ENCODE measurements at places on chromosomes 3 and 15.

DNA sequence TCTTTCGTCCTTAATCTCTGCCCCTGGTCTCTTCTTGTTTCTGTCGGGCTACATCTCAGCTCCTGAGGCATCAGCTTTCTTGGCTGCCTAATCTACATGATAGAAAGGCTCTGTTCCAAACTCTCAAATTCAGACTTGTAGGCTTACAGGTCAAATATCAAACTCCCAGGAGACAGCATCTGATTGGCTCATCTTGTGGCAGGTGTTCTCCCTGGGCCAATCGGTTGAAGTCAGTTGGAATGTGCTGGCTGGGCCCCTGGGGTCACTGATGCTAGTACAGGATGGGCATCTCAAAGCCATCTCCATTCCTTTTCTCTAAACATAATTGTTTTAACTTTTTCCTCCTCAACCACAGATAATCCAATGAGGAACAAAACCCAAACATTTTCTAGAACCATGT is 198.7 kb downstream of the CNTN3 start:
- no peak for DNase-seq

- no peak for DNase-seq
Measured at GRCh38 chr3:186520431-186520830, 23.7 kb downstream of the CRYGS start.

GRCh38 chr3:72678867-72679266 is 169.4 kb downstream of the SHQ1 start:
- no peak for DNase-seq

DNA sequence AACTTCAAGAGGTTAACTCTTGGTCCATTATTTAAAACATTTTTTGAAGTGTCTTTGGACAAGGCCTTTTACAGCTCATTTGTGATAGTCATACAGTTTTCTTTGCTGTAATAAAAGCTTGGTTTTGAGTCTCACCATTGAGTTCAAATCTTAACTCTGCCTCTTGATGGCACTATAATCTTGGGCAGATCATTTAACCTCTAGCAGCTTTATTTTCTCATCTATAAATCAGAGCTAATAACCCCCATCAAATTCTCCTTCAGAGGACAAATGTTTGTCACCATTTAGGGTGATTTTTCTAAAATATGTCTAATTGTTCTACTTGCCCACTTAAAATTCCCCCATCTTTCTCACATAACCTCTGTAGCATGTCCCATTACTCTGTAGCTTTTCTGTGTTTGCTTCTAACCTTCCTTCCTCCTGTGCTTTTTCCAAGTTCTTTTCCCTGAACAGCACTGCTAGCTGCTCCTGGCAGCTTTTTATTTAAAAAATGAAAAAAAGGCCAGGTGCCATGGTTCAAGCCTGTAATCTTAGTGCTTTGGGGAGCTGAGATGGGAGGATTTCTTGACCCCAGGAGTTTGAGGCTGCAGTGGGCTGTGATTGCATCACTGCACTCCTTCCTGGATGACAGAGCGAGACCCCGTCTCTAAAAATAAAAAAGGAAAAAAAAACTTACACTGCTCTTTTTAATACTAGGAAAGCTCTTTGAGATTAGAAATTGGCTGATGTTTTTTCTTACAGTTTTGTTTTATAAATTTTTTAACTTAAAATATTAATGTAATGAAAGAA is 28.5 kb downstream of the UBE2E1 start:
- DNase-seq: no peak

- no peak for DNase-seq
Measured at GRCh38 chr3:90031121-90031520, 923.7 kb downstream of the EPHA3 start.

DNA sequence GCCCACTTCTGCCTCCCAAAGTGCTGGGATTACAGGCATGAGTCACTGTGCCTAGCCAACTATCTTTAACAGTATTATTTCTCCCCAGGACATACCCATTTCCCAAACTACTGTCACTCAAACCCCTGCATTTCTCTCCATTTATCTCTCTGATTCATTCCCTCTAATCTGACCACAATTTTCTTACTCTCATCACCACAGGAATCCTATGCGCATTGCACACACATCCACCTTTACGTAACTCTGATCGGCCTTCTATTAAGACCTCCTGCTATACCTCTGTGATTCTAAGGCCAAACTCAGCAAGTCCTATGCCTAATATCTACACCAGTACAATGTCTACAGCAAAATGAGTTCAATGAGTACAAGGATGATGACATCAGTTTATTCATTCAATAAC is 235.0 kb downstream of the ULK4 start:
- peak; percentile 17 for DNase-seq

- DNase-seq: no peak
Measured at GRCh38 chr3:123158330-123158729, 43.4 kb upstream of the SEC22A start.

GRCh38 chr3:162487138-162487537 is 990.5 kb downstream of the OTOL1 start:
- DNase-seq: no peak

DNA sequence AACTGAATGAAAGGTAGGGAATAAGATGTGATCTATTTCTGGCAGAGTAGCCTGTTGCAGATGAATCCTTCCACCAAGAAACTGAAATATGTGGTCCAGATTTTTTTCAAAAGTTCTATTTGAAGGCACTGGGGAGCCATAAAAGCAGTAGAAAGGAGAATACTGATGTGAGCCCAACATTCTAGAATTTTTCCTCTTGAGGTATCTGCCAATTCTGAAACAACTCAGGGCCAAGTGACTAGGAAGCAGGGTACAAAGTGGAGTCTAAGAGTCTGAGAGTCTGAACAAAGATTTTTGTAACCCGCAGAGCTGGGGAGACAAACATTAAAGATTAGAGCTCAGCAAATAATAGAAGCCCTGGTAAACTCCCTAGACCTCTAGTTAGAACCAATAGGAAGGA is 58.3 kb upstream of the SLCO3A1 start:
- no peak for DNase-seq

DNA sequence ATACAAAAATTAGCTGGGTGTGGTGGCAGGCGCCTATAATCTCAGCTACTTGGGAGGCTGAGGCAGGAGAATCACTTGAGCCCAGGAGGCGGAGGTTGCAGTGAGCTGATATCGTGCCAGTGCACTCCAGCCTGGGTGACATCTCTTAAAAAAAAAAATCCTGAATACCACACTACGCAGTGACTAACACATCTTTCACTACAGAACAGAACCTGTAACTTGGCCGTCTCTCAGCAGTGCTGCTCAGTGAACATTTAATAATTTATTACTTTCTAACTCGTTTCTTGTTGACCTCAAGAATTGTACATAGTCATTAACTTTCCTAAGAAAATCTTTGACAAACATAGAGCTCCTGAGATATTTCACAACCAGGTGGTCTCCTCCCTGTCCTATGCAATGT is 3.8 kb downstream of the GREM1 start:
- no peak for DNase-seq

- no peak for DNase-seq
Measured at GRCh38 chr15:71639471-71639870, 170.9 kb upstream of the NR2E3 start.

DNA sequence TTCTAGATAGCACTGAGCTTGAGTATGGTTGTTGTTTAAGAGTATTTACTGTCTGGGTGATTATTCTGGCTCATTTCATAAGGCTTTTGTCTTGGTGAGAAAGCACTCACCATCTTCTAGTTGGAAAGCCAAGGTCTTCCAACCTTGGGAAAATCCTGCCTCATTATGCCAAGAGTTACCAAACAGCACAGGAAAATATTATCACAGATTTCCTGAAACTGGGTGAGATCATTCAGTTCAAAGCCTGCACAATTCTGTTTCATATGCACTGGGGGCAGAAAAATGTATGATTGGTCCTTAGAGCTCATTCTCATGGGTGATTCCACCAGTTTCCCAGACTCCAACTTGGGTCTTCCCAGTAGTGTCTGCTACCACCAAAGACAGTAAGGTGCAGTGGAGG is 291.8 kb downstream of the RORA start:
- no peak for DNase-seq

GRCh38 chr15:100721758-100722550 is 119.6 kb downstream of the ASB7 start:
- DNase-seq: peak; percentile 97

DNA sequence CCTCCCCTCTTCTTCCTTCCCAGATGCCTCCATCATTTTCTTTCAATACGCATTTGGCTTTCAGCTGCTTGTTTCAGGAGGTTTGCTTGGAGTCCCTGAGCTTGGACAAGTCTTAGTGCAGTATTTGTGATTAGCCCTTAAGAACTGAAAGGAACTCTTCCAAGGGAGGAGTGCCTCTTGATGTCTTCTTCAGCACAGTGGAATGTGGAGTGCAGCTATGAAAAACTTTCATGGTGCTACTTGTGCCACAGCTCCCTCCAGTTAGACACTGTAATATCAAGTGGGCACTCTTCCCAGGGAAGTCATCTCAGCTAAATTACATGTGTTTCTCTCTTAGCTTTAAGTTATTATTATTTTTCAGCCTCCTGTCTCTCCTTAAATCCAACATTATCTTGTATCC is 173.1 kb downstream of the NECTIN3 start:
- no peak for DNase-seq

DNA sequence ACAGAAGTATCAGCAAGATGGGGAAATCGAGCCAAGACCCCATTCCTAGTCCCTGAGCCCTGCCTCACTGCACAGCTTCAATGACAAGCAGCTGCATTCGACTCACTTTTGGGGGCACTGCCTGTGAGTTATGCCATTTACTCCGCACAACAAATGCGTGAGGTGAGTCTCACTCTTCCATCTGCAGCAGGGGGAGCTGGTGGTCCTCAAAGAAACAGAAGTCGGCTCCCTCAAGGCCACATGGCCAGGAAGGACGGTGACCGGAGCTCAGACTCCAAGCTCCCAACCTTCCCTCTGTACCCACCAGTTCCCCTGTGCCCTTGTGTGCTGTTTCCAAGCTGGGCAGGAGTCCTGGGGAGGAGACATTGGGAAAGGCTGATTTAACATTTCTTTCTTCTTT is 127.7 kb upstream of the IQSEC1 start:
- DNase-seq: no peak

DNA sequence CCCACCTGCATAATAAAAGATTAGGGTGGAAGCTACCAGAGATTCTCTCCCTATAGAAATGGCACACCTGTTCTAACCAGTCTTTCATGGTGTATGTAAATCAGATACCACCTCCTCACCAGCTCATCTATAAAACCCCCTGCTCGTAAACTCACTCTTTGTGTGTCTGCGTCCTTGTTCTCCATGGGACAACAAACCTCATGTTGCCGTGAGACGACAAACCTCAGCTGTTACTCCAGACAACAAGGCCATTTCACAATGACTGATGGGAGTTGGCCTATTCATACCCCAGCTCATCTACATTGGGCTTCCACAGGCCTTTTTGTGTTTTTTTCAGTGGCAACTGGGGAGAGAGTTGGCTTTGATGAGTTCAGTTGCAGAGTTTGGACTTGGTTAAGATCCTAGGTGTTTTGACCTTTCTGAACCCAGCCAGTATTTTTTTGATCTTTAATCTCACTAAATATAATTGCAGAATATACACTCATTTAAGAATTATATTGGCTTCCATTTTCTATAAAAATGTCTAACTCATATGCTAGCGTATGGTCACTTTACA is 96.6 kb upstream of the LRIG1 start:
- DNase-seq: no peak

DNA sequence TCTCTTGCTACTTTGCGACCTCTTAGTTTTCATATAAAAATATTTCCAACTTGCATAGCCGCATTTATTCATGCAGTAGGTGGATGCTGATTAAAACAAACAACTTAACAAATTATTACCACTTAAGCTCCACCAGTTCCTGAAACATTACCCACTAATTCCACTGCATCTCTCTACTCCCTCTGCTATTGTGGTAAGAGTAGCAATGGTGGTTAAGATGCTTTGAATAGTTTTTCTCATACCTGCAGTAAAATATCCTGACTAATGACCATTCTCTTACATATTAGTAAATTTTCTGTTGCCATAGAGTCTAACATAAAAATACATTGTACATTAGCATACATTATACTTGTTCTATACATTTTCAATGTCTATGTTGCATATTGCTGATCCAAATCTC is 397.6 kb upstream of the PLSCR5 start:
- DNase-seq: no peak

DNA sequence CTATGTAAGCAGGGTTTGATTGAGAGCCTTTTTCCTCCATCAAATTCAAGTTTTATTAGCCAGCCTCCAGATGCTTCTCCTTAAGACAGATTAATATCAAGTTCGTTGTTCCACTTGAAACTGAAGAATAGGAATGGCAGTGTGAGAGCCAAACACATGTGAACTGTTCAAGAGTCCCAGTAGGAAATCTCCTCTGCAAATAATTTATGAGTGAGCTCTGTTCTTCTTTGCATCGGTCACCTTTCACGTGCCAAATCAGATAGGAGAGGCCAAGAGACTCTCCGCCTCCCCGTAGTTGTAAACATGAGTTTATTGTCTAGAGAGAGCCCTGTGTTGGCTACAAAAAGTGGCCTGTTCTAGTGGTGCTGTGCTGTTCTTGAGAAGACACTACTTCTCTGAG is 372.1 kb upstream of the NR2F2 start:
- no peak for DNase-seq

GRCh38 chr15:41606997-41607396 is 48.0 kb downstream of the TYRO3 start:
- peak; percentile 79 for DNase-seq

GRCh38 chr3:179021119-179021903 is 50.3 kb downstream of the ZMAT3 start:
- no peak for DNase-seq

DNA sequence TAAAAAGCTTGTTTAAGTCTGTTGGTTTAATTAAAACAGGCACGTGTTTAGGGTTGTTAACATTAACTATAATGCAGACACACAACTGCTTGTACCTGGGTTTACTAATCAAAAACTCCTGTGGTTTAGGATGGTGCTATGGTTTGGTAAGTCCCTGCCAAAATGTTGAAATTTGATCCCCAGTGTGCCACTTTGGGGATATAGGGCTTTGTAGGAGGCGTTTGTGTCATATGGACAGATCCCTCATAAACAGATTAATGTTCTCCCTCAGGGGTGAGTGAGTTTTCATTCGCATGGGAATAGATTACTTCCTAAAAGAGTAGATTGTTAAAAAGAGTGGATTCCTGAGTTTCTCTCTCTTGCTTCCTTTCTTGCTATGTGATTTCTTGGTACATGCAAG is 18.7 kb upstream of the GK5 start:
- DNase-seq: no peak

DNA sequence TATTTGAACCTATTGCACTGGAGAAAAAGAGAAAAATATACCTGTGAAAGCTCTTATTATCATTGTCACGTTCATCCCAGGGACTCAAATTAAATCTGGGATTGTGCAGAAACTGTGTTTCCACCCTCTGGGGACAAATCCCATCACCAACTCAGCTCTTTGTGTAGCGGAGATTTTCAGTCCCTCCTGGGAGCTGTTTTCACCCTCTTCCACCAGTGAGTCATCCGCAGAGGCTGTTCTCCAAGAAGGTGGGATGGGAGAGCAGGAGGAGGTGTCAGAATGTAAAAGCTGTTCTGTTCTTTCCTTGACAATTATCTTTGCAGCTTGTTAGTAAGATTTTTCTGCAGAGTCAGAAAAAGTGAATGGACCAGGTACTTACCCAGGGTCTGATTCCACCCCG is 28.0 kb downstream of the SV2B start:
- no peak for DNase-seq

GRCh38 chr3:31924610-31925270 is 56.3 kb downstream of the OSBPL10 start:
- DNase-seq: no peak

All from non-pigmented ciliary epithelial cell (primary cell).